ENCODE measurements at places on chromosomes 1 and 21.
A peak's percentile ranks its signal among the peaks of the same experiment; 100 is the strongest.

GRCh38 chr1:153698020-153698922 is 19.8 kb downstream of the NPR1 start:
- H3K27ac ChIP-seq, result no peak overlapping the region
- H3K36me3 ChIP-seq, result no peaks in the 10 kb centered on the region
- H3K4me1 ChIP-seq, result peaks cover 1% of the 10 kb centered on the region

GRCh38 chr1:71593523-71593922 is 512.7 kb upstream of the ZRANB2 start:
- H3K4me3 ChIP-seq, result no peak overlapping the region
- DNase-seq, result no peak
- no peak overlapping the region for H3K27ac ChIP-seq
- H3K4me1 ChIP-seq, result no peaks in the 10 kb centered on the region
- H3K36me3 ChIP-seq, result no peaks in the 10 kb centered on the region

DNA sequence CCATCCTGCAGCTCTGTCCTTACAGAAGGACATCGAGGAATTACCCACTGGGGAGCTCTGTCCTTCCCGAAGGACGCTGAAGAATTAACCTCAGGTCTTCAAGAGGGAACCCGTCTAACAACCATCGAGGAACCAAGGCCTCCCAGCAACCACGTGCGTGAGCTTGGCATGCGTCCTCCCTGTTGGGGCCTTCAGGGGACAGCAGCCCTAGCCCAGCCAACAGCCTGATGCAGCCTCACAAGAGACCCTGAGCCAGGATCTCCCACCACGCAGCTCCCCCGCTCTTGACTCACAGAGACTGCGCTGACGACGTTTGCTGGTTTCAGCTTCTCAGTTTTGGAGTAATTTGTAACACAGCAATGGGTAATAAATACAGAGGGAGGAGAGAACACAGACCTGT is 19.6 kb upstream of the AGPAT3 start:
- H3K27me3 ChIP-seq, result peaks cover 2% of the 10 kb centered on the region

DNA sequence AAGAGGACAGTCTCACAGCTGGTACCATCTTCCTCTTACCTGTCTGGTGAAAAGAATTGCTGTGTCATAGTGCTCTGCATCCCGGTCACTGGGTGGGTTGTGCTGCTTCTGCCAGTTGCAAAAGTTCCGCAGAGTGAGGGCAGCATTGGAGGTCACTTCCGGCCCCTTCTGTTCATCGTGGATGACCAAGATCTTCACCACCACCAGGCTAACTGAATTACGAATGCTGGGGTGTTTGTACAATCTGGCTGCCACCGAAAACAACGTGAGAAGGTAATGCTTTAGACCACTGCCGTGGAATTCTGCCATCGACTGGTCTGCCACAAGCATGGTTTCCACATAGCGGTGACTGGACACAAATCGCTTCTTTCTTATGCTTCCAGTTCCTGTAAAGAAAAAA is 2.9 kb downstream of the ADAMTS1 start:
- H3K27ac ChIP-seq, result no peak overlapping the region
- H3K36me3 ChIP-seq, result peaks cover 6% of the 10 kb centered on the region
- H3K4me3 ChIP-seq, result no peak overlapping the region
- H3K4me1 ChIP-seq, result peaks cover 39% of the 10 kb centered on the region

- no peak for DNase-seq
- H3K4me3 ChIP-seq, result no peak overlapping the region
- H3K36me3 ChIP-seq, result no peaks in the 10 kb centered on the region
- H3K27ac ChIP-seq, result no peak overlapping the region
Observed at GRCh38 chr1:229845410-229846138, 219.5 kb downstream of the URB2 start.

DNA sequence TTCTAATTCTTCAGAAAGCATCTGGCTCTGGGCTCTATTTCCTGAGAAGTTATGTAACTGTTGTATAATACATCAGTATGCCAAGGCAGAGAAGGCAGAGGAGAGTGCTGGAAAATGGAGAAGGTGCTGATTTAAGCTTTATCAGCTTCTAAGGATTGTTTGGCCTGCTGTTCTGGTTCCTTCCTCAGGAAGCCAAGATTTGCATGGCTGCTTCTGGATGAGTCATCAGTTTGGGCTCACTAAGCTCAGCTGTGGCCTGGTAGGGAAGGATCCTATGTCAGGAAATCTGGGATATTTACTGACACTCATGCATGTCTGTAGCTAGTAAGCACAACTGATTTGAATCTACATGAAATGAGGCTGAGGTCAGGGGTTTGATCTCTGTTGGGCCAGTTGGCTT is 73.2 kb upstream of the ADGRL4 start:
- no peak for DNase-seq
- no peak overlapping the region for H3K4me3 ChIP-seq
- H3K27me3 ChIP-seq, result peaks cover 1% of the 10 kb centered on the region
- no peak overlapping the region for H3K27ac ChIP-seq
- H3K4me1 ChIP-seq, result no peaks in the 10 kb centered on the region

DNA sequence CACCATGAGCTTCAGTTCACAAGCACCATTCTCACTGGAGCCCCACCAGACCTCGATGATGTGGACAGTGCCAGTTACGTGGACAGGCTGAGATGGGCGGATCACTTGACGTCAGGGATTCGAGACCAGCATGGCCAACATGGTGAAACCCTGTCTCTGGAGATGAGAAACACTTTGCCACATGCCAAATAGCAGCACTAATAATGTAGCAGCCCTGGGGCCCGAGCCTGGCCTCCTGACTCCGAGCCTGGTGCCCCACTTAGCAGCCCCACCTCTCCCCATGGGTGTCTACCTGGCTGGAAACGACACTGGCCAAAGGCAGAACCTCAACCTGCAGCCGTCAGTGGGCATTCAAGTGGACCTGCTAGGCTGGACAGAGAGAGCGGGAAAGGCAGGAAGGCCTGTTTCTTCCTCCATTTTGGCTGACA is 129.1 kb downstream of the TOMM20 start:
- no peaks in the 10 kb centered on the region for H3K27me3 ChIP-seq
- peaks cover 2% of the 10 kb centered on the region for H3K36me3 ChIP-seq
- no peak overlapping the region for H3K4me3 ChIP-seq
- no peak for DNase-seq
- H3K4me1 ChIP-seq, result peaks cover 9% of the 10 kb centered on the region

DNA sequence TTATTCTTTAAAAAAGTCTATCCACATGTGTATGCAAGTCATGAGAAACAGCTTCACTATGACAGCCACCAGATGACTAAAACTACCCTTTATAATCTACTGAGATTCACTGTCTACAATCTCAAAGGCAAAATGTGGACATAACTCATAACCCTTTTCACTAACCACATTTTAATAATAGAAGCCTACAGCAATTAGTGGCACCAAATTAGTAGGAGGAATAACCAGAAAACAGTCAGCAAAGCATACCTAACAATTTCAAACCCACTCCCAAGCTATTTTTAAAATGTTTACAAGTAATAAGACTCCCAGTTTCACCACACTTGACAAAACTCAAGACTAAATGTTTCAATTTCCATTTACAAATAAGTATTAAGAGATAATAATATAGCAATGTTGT is 442.9 kb downstream of the PTPRC start:
- H3K27ac ChIP-seq, result no peak overlapping the region
- H3K36me3 ChIP-seq, result peaks cover 15% of the 10 kb centered on the region
- peaks cover 7% of the 10 kb centered on the region for H3K4me1 ChIP-seq
- no peak for DNase-seq

- H3K36me3 ChIP-seq, result peaks cover 59% of the 10 kb centered on the region
- H3K4me3 ChIP-seq, result no peak overlapping the region
- no peaks in the 10 kb centered on the region for H3K27me3 ChIP-seq
- H3K4me1 ChIP-seq, result peaks cover 42% of the 10 kb centered on the region
- H3K27ac ChIP-seq, result no peak overlapping the region
Observed at GRCh38 chr1:209768354-209768774, 12.5 kb downstream of the TRAF3IP3 start.

GRCh38 chr1:117116784-117117130 is 4.8 kb downstream of the TRIM45 start:
- peaks cover 3% of the 10 kb centered on the region for H3K27me3 ChIP-seq
- H3K4me3 ChIP-seq, result no peak overlapping the region
- H3K4me1 ChIP-seq, result no peaks in the 10 kb centered on the region
- DNase-seq, result no peak
- no peak overlapping the region for H3K27ac ChIP-seq

GRCh38 chr1:228770779-228771223 is 35.5 kb downstream of the RHOU start:
- H3K4me3 ChIP-seq, result no peak overlapping the region
- peaks cover 24% of the 10 kb centered on the region for H3K4me1 ChIP-seq
- H3K27me3 ChIP-seq, result peaks cover 11% of the 10 kb centered on the region
- H3K36me3 ChIP-seq, result peaks cover 3% of the 10 kb centered on the region
- no peak for DNase-seq
- no peak overlapping the region for H3K27ac ChIP-seq

GRCh38 chr1:184082541-184083415 is 31.2 kb downstream of the TSEN15 start:
- no peak overlapping the region for H3K27ac ChIP-seq
- H3K4me3 ChIP-seq, result no peak overlapping the region
- no peak for DNase-seq

- peak overlapping the region; percentile 76 for H3K4me3 ChIP-seq
- H3K4me1 ChIP-seq, result peaks cover 24% of the 10 kb centered on the region
- no peaks in the 10 kb centered on the region for H3K27me3 ChIP-seq
- H3K27ac ChIP-seq, result peak overlapping the region; percentile 92
- no peak for DNase-seq
Observed at GRCh38 chr1:212225871-212226302, 59.3 kb upstream of the PPP2R5A start.

- no peak for DNase-seq
- peaks cover 7% of the 10 kb centered on the region for H3K27me3 ChIP-seq
- no peak overlapping the region for H3K27ac ChIP-seq
- no peaks in the 10 kb centered on the region for H3K36me3 ChIP-seq
Observed at GRCh38 chr1:22163564-22163963, 20.7 kb upstream of the WNT4 start.

- peak; percentile 50 for DNase-seq
- no peaks in the 10 kb centered on the region for H3K27me3 ChIP-seq
- H3K4me3 ChIP-seq, result peak overlapping the region; percentile 95
- H3K36me3 ChIP-seq, result peaks cover 20% of the 10 kb centered on the region
Observed at GRCh38 chr1:89633800-89634625, 1.1 kb downstream of the LRRC8C start.

DNA sequence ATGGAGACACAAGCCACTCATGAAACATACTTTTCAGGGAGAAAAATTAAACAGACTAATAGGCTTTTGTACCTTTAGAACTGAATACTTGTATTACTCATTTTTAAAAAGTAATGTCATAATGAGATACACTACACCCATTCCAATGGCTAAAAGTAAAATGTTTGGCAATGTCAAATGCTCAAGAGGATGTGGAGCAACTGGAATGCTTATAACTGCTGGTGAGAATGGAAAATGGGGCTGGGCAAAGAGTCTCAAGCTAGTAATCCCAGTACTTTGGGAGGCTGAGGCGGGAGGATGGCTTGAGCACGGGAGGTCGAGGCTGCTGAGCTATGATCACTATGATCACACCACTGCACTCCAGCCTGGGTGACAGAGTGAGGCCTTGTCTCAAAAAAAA is 86.3 kb downstream of the NKAIN1 start:
- peaks cover 17% of the 10 kb centered on the region for H3K27me3 ChIP-seq
- peaks cover 4% of the 10 kb centered on the region for H3K4me1 ChIP-seq

GRCh38 chr1:150332651-150333290 is 11.4 kb downstream of the PRPF3 start:
- peaks cover 36% of the 10 kb centered on the region for H3K36me3 ChIP-seq
- peaks cover 5% of the 10 kb centered on the region for H3K4me1 ChIP-seq
- H3K27ac ChIP-seq, result peak overlapping the region; percentile 43
- DNase-seq, result no peak
- no peak overlapping the region for H3K4me3 ChIP-seq

GRCh38 chr1:76507376-76507775 is 359.9 kb upstream of the ST6GALNAC5 start:
- H3K4me3 ChIP-seq, result no peak overlapping the region
- no peaks in the 10 kb centered on the region for H3K27me3 ChIP-seq
- peaks cover 9% of the 10 kb centered on the region for H3K4me1 ChIP-seq

DNA sequence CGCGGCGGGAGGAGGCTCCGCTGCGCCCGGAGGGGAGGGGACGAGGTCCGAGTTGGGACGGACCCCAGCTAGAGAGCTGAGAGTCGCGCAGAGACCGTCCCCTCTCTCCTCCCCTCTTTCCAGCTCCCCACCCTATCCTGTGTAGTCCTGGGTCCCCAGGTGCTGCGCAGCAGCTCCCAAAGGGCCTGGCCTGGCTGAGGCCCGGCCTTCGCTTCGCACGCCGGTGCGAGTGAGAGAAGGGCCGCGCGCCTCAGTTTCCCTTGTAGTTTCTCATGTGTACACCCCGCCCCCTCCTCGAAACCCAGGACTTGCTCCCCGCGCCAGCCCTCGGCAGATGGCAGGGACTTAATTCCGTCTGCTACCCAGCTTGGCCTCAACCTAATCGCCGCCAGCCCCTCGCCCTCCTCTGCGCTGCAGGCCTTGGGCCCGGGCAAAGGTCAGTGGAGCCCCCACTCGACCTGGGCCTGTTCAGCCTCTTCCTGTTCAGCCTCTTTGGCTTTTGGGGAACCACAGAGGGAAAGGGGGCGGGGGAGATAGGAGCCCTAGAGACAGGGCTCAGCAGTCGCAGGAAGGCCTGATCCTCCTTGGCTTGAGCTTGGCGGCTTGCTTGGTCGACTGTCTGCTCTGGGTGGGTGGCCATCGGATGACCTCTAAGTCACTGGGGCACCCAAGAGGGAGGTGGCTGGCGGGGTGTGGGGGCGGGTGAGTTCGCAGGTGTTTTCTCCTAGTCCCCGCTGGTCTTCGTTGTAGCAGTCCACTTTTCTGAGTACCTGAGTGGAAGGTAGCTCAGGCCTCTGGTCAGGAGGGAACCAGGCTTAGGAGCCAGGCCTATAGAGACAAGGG is 1.0 kb downstream of the ZNF687 start:
- DNase-seq, result peak; percentile 47
- no peaks in the 10 kb centered on the region for H3K27me3 ChIP-seq
- peaks cover 2% of the 10 kb centered on the region for H3K36me3 ChIP-seq
- peak overlapping the region; percentile 99 for H3K4me3 ChIP-seq

DNA sequence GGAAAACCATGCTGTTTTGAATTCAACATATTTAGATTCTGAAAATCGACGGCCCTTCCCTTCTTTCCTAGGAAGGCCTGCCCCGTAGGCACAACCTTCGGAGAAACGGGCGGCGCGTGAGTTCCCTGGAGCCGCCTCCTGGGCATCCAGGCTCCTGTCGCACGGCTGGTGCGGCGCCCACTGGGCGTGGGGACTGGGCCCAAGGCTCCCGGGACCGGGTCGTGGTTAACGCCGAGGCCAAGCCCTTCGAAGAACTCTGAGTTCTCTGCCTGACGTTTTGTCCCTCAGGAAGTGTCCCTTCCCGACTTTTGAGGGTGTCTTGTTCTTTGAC is 19.2 kb upstream of the TBX15 start:
- no peak overlapping the region for H3K27ac ChIP-seq
- H3K4me3 ChIP-seq, result no peak overlapping the region
- no peaks in the 10 kb centered on the region for H3K36me3 ChIP-seq
- H3K4me1 ChIP-seq, result peaks cover 4% of the 10 kb centered on the region

DNA sequence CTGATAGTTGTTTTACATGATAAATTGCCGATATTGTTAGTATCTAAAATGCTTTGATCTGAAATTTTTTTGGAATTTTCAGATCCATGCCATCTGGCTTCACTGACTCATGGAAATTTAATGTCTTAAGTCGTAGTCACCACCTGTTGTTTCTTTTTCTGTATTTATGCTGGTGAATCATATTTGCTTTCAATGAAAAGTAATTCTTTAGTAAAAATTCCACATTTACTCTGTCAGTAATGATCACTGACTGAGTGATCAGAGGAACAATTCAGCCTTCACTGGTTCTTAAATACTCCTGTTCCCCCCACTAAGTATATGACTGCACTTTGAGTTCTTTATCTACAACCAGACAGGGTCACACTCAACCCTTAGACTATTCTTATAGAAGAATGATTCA is 185.6 kb upstream of the NRIP1 start:
- DNase-seq, result no peak
- no peak overlapping the region for H3K4me3 ChIP-seq
- H3K4me1 ChIP-seq, result no peaks in the 10 kb centered on the region
- H3K27ac ChIP-seq, result no peak overlapping the region
- H3K27me3 ChIP-seq, result no peaks in the 10 kb centered on the region
